ENCODE measurements at places on chromosomes 6 and 20.
A peak's percentile ranks its signal among the peaks of the same experiment; 100 is the strongest.

DNA sequence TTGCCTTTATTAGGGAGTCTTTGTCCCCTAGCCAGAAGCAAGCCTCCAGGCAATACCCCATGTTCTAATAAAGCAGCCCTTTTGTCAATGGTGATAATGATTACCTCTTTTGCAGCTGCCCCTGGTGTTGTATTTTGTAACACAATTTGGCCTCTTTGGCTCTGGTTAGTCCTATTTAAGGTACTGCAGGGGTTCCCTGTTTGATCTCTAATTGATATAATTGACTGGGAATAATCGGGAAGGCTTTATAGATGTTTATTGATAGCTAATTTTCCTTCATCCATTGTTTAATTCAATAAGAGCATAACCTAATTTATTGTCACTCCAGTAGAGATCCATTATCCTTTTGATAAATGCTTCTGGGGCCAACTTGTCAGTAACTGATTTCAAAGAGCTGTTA, 537.2 kb downstream of the PKHD1 start:
- no peak for DNase-seq

DNA sequence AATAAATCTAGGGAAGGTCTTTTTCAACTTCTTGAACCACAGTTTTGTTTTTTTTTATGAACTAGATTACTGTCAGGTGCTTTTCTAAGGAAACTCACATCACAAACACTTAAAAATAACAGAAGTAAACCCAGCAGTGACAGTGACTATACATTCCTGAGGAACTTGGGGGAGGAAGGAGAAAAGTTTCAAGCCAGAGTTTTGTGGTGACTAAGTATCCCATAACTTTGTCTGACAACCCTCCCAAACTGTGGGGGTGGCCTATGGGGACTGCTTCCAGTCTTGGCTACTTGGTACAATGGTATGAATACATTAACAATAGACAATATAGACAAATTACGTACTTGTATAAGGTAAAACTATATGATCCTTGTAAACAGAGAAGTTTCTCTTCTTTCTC, 202.5 kb upstream of the MAN1A1 start:
- no peak for DNase-seq

GRCh38 chr6:54706844-54707605, 139.5 kb upstream of the FAM83B start:
- no peak for DNase-seq

- DNase-seq, result no peak
These were observed 18.2 kb upstream of the MYB start for GRCh38 chr6:135162678-135163439.

DNA sequence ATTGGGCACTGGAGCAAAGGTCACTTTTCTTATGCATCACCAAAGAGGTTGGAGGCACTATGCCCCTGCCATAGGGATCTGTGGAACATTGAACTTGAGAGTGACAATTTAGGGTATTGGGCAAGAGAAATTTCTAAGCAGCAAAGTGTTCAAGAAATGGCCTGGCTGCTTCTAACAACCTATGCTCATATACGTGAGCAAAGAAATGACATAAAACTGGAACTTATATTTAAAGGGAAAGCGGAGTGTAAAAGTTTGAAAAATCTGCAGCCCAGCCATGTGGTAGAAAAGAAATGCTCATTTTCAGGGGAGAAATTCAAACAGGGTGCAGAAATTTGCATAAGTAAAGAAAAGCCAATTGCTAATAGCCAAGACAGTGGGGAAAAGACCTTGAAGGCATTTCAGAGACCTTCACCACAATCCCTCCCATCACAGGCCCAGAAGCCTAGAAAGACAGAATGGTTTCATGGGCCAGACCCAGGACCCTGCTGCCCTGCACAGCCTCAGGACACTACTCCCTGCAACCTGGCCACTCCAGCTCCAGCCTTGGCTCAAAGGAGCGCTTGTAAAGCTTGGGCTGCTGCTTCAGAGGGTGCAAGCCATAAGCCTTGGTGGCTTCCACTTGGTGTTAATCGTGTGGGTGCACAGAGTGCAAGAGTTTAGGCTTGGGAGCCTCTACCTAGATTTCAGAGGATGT, 24.4 kb downstream of the NCR2 start:
- no peak for DNase-seq

GRCh38 chr6:13098793-13099570, 229.4 kb downstream of the TBC1D7 start:
- DNase-seq, result no peak

- DNase-seq, result no peak
These were observed 165.4 kb downstream of the GRM4 start for GRCh38 chr6:33980176-33981175.

- DNase-seq, result no peak
These were observed 269.9 kb downstream of the PTPRK start for GRCh38 chr6:128250370-128251070.

DNA sequence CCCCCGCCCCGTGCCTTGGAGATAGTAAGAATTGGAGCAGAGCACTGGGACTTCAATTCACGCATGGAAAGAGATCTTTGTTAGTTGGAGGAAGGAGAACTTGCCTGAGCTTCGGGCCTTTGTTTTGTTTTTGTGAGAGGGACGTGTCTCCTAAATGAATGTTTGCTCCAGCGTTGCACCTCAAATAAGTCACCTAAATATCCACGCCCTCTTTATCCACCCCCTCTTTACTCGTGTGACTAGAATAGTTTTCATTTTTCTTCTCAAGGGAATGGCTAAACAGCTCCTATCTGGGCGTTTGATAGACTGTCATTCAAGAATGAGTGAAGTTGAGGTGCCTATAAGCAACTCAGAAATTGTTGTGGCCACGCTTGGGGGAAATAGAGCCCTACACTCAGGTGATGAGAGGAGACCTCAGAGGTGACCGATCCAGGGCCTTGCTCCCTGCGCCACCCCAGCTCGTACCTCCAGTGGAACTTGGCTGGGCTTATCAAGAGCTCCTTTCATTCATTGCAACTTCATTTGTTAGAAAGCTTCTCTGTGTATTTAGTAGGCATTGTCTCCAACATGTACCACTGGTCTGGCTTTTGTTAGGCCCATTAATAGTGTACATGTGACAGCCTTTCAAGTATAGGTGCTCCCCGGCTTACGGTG, 861 bp downstream of the PCMTD2 start:
- no peak for DNase-seq

DNA sequence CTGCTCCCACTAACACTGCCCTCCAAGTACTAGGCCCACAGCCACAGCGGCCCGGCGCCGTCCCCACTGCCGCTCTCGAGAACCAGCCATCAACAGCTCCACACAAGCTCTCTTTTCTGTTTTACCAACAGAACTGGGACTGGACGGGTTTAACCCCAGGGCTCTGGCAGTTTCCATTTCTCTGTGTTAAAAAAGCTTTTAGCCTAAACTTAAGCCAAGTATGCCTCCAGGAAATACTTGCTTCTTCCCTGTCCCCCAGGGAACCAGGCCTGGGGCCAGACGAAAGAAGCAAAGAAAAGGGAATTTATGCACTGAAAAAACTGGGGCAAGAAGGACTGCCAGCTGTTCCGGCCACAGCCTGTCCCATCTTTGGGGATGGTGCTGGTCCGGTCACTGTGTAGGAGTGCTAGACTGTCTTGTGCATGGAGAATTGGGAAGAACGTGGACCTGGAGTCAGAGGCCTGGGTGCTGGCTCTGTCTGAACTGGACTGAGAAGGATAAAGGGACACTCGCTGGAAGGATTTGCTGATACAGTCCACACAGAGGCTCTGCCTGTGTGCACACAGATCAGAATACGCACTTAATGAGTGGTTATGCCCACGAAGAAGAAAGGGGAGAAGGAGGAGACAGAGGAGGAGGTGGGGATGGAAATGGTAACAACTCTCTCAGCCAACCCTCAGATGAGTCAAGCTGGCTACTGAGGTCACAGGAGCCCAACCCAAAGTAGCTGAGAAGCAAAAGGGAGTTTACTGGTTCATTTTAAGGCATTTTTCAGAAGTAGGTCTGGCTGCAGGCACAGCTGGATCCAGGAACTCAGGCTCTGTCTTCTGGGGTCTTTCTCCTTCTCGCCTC, 254.4 kb upstream of the PMEPA1 start:
- peak; percentile 38 for DNase-seq

DNA sequence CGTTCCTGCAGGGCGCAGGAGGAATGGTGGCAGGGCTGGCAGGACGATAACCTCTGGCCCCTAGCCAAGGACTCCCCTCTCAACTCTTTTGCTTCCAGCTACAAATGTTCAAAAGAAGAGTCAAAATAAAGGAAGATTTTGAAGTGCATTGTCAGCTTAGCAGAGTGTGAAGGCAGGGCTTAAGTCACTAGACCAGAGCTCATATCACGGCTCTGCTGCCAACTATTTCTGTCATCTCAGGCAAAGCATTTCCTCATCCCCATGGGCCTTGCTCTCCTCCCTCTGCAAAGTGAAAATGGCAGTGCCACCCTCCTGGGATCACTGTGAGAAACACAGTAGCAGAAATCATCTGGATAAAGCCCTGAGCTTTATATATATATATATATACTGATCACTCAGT, 36.7 kb downstream of the CFAP61 start:
- peak; percentile 35 for DNase-seq

- no peak for DNase-seq
These were observed 66.5 kb downstream of the ADTRP start for GRCh38 chr6:11711984-11712711.

- no peak for DNase-seq
These were observed 78.8 kb downstream of the COL21A1 start for GRCh38 chr6:56168596-56168995.

DNA sequence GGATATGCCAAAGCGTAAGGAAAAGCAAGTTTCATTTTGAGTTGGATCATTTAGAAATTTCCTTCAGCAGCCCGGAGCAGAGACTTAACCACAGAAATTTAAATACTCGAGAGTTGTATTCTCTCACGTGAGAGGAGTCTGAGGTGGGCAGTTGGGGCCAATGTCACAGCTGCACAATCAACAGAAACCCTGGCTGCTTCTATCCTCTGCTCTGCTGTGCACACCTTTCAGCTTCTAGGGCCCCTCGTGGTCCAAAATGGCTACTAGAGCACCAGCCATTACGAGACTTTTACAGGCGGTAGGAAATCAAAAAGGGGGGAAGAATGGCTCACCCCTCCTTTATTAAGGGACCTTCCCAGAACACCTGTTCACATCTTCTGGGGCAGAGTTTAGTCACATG, 153.9 kb downstream of the TAF4 start:
- DNase-seq, result no peak

DNA sequence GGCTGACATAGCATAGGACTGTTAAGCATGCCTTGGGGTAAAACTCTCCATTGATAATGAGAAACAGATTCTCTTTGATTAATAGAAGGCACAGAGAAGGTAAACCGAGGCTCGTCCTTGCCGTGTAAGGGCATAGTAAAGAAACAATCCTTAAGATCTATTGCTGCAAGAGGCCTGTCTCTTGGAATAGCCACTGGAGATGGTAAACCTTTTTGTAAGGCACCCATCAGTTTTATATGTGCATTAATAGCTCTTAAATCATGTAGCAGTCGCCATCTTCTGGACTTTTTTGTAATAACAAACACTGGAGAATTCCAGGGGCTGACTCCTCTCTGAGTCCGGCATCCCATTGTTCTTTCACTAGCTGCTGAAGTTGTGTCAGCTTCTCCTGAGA, 8.4 kb upstream of the ABHD12 start:
- DNase-seq, result peak; percentile 29
